Right renal cortex interstitium (tissue), 3 donors: ENCODE measurements at places on chromosomes 4 and X. TPM values are rescaled to one million over a fixed set of nuclear protein-coding genes. Genes with fewer than 3 reads are reported as not detected.
A peak's percentile ranks its signal among the peaks of the same experiment; 100 is the strongest.

DNA sequence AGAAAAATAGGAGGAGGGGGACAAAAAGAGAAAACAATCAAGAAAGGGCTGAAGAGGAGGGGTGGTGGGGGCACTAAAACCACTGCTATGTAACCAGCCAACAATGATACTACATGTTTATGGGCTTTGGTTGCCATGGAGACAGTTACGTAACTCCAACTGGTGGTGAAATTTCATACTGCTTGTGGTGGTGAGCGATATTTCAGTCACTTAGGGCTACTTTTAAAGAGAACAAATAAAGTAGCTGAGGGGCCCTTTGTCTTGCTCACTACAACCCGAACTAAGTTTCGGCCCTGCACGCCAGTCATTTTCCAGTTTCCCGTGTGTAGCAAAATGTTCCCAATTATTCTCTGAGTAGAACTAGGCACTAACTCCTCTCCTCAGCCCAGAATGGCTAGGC lies 275.2 kb upstream of the EDA2R start:
- peak; percentile 52 for DNase-seq

GRCh38 chr4:177509226-177509745 lies 67.0 kb upstream of the AGA start:
- DNase-seq, result no peak

DNA sequence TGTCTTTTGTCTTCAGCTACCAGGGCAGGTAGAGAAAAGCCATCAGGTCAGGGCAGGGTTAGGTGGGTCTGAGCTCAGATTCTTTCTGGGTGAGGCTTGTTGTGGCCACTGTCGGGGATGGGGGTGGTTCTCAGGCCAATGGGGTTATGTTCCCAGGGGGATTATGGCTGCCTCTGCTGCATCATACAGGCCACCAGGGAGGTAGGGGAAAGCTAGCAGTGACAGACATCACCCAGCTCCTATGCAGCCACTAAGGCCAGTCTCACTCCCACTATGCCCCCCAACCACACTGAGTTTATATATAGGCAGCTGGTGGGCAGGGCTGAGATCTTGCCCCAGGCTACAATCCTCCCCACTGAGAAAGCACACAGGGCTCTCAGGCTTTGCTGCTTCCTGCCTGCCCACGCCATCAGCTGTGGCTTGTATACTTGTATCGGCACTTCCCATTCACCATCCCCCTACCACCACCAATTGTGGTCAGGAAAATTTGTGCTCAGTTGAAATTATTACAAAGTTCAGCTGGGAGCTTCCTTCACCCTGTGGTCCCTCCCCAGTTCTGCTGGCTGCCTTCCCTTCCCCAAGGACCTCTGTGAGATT lies 72.6 kb upstream of the PTPN13 start:
- no peak for DNase-seq

- no peak for DNase-seq
Observed at GRCh38 chr4:183399616-183400015, 44.8 kb upstream of the CDKN2AIP start.

DNA sequence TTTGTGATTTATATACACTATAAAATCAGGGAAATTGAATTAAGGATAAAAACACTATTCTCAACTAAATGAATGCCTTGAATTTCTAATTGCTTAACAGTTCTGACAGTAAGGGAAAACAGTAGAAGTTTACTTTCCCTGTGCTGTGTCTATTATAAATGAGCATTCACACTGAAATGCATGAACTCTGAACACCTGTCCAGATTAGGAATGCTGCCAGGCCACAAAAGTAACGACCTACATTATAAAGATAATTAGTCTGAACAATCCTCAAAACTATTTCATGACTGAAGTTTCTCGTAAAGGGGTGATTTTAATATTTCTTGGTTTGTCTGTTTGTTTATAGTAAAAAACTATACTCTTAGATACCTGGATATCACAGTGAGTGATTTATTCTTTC lies 2.0 kb downstream of the NDST3 start:
- DNase-seq, result no peak

DNA sequence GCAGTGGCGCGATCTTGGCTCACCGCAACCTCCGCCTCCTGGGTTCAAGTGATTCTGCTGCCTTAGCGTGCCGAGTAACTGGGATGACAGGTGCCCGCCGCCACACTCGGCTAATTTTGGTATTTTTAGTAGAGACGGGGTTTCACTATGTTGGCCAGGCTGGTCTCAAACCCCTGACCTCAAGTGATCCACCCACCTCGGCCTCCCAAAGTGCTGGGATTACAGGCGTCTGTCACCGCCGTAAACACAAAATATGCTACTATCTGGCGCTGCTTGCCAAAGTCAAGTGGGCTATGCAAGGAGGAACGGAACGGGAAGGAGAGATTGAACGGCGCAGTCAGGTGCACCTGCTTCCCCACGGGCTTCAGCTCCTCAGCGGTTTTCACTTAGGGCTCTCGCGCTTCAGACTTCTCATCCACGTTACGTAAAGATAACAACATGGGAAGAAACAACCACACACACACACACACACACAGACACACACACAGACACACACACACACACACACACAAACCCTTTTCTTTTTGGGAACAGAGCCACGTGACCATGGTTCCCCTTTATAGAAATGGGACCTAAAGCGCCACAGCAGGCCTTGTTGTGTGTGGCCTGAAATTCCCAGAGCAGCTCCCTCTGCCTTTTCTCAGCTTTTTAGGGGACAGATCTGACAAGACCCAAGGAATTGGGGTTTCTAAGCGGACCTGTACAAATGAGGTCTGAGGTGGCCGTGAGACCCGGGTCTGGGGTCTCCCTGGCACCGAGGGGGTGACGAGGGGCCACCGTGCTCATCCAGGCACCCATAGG lies 1.5 kb downstream of the P2RY8 start:
- no peak for DNase-seq

DNA sequence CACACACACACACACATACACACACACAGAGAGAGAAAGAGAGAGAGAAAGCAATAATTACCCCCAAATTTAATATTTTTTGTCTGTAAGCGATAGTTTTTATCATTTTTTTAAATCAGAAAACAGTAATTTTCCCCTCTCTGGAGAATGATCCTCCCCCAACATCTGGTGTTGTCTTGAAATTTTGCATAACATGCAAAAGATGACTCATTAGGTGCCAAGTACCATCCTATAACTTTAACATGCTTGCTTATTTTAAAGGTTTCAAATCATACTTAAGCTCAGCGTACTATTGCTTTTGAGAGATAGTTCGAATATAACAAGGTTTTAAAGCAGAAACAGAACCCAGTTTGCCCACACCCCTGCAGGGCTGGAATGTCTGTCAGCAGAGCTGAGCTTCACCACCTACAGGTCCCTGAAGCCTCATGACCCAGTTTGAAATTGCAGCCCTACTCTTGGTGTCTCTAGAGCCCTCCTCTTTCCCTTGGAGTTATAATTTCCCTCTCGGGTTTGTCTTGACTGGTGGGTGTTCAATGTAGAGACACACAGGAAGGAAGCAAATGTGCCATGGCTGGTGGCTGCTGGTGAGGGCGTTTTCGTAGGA lies 175.0 kb upstream of the HS3ST1 start:
- no peak for DNase-seq

The GCNA gene
- 2.4 TPM for polyA plus RNA-seq

The GALNT7 gene
- polyA plus RNA-seq, result 33.6 TPM

GRCh38 chr4:92236877-92237276 lies 66.9 kb upstream of the GRID2 start:
- DNase-seq, result no peak

The MTCP1 gene
- 21.4 TPM for polyA plus RNA-seq

The GPC3 gene
- 1,341 TPM for polyA plus RNA-seq

DNA sequence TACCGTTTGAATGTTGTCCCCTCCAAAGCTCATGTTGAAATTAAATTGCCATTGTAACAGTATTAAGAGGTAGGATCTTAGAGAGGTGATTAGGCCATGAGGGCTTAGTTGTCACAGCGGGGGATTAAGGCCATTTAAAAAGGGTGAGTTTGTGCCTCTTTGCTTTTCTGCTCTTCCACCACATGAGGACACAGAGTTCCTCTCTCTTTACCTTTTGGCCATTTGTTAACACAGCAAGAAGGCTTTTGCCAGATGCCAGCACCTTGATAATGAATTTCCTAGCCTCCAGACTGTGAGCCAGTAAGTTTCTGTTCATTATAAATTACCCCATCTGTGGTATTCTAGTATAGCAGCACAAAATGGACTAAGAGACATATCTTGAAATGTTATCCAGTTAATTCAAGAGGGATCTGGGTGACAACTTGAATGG lies 7.8 kb upstream of the HERC3 start:
- no peak for DNase-seq

DNA sequence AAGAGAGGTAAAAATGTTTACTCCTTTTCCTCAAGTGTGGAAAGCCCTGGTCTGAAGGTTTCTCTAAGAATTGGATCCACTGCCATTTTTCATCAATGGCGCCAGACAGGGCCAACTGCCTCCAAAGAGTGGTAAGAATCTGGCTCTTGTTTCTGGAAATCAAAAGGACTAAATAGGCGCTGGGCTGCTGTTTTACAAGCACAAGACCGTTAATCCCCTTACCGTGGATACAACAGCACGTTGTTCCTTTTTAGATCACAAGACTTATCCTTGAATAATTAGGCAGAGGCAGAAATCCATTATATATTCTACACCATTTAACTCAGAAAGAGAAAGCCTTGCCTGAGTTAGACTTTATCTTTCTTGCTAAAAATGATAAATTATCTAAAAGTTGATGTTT lies 10.6 kb downstream of the CLTRN start:
- no peak for DNase-seq

The SLITRK4 gene
- polyA plus RNA-seq, result 18.3 TPM

GRCh38 chr4:15738877-15739276 lies 36.0 kb downstream of the BST1 start:
- DNase-seq, result no peak

DNA sequence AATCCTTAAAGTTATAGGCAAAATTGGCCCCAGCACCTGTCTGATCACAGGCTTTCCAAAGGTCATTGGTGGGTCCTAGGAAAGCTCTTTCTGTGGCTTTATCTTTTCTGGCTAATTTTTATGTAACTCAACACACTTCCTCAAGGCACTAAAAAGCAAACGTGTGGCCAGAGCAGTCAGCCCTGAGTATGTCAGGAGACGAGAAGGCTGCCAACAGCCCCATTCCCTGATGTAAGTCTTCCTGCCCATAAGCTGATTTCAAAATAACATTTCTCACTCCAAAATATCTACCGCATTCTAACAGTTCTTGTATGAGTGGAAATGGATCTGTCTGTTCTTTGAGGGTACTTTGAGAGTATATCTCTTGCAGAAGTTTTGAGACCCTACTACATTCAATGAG lies 25.5 kb upstream of the FUNDC1 start:
- DNase-seq, result no peak

DNA sequence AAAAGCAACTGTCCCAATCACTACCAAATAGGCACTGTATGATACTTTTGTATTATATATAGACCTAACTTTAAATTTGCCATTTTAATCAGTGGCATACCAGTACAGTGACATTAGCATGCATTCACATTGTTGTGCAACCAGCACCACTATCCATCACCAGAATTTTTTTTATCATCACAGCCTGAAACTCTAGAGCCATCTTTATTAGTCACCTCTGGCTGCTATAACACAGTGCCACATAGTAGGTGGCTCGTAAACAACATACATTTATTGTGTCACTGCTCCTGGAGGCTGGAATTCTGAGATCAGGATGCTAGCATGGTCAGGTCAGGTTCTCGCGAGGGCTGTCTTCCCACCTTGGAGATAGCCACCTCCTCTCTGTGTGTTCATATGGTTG lies 188.4 kb upstream of the GALNT7 start:
- DNase-seq, result no peak

DNA sequence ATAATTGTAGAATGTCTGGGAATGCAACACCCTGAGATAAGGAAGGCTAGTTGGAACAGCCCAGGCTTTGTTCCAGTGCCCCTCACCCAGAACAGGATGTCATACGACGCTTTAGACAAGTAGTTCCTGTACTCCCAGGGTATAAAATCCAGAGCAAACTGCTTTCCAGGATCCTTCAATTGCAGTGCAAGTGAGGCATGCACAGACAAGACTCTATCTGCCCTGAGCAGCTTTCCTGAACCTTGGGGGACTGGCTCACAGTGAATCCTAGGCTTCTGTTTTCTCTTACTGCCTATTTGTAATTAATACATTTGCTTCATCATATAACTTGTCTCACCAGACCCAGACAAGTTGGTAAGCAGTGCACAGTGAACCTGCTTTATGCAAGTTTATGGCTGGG lies 48.4 kb upstream of the IL9R start:
- no peak for DNase-seq

- DNase-seq, result no peak
Observed at GRCh38 chr4:5758741-5759140, 47.7 kb downstream of the EVC start.

DNA sequence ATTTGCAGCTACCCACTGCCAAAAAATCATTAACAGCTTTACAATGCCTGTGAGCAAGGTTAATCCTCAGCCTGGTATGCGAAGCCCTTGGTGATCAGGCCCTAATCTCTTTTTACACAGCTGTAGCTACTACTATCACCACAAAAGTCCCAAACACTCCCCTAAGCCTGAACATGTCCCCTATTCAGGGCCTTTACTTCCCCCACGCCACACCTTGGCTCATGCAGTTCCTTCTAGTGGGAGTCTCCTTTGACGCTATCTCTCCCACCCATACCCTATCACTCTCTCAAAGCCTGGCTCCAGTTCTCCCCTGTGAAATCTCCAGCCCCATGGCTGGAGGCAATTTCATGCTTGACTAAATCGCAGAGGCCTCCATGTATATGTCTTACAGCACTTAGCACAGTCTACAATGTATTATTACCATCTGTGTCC lies 90.6 kb upstream of the CBR4 start:
- DNase-seq, result no peak

The PDGFC gene
- polyA plus RNA-seq, result 88.7 TPM

- DNase-seq, result no peak
Observed at GRCh38 chrX:155966876-155967275, 30.6 kb upstream of the IL9R start.

DNA sequence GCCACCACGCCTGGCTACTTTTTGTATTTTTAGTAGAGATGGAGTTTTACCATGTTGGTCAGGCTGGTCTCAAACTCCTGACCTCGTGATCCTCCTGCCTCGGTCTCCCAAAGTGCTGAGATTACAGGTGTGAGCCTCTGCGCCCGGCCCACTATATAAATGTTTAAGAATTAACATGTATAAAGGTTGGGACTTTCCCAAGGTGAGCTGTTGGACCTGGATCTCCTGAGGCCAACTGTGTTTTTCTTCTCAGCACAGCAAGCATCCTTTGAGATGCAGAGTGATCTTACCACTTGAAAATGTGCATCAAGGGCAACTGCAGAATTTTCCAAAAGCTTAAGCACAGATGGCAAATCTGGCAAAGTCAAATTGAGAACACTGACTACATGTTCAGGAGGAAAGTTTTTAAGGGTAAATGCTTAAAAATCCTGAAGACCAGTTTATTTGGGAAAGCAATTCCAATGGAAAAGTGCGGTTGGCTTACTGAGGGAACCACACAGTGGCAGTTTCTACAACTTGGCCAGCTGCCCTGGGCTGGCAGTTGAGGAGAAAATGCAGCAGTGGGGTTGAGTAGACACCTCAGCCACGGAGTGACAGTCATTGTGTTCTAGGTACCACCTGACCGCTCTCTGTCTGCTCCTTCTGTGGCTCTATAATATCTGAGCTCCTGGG lies 168.9 kb downstream of the CBR4 start:
- no peak for DNase-seq

The GAB1 gene
- 56.1 TPM for polyA plus RNA-seq

The NDST3 gene
- 2.7 TPM for polyA plus RNA-seq

- no peak for DNase-seq
Observed at GRCh38 chr4:137293281-137293680, 239.0 kb downstream of the PCDH18 start.

The DMRTC1B gene
- 4.6 TPM for polyA plus RNA-seq
